ENCODE measurements at places on chromosomes 16 and 17. TPM values are rescaled to one million over a fixed set of nuclear protein-coding genes. Genes with fewer than 3 reads are reported as not detected.
A peak's percentile ranks its signal among the peaks of the same experiment; 100 is the strongest.

Gene CFAP119
- not detected for total RNA-seq

Gene P2RX5
- total RNA-seq: 0.51 TPM

Gene HEXIM1
- total RNA-seq: 24.8 TPM

Gene KRTAP4-4
- total RNA-seq: not detected

Gene RHBDL1
- 2.0 TPM for total RNA-seq

Gene KRT34
- total RNA-seq: 0.28 TPM

Gene KRTAP9-8
- not detected for total RNA-seq

GRCh38 chr17:48299760-48300159 lies 130.3 kb downstream of the SKAP1 start:
- peaks cover 10% of the 10 kb centered on the region for H3K27me3 ChIP-seq
- H3K4me1 ChIP-seq: no peaks in the 10 kb centered on the region
- no peak overlapping the region for H3K4me3 ChIP-seq
- H3K27ac ChIP-seq: no peak overlapping the region

- H3K36me3 ChIP-seq: no peaks in the 10 kb centered on the region
- H3K27ac ChIP-seq: no peak overlapping the region
- H3K4me3 ChIP-seq: no peak overlapping the region
- no peak for DNase-seq
Observed at GRCh38 chr16:57616876-57617275, 11.6 kb upstream of the ADGRG1 start.

GRCh38 chr16:58038219-58038641 lies 12.7 kb downstream of the MMP15 start:
- H3K4me3 ChIP-seq: no peak overlapping the region
- no peak overlapping the region for H3K27ac ChIP-seq
- DNase-seq: no peak
- no peaks in the 10 kb centered on the region for H3K36me3 ChIP-seq

GRCh38 chr17:64531955-64532371 lies 25.2 kb downstream of the CEP95 start:
- no peak overlapping the region for H3K27ac ChIP-seq
- no peaks in the 10 kb centered on the region for H3K27me3 ChIP-seq
- no peaks in the 10 kb centered on the region for H3K36me3 ChIP-seq
- H3K4me3 ChIP-seq: no peak overlapping the region
- no peak for DNase-seq
- no peaks in the 10 kb centered on the region for H3K4me1 ChIP-seq

- no peaks in the 10 kb centered on the region for H3K4me1 ChIP-seq
- no peaks in the 10 kb centered on the region for H3K27me3 ChIP-seq
- H3K4me3 ChIP-seq: no peak overlapping the region
Observed at GRCh38 chr17:49407086-49407485, 7.6 kb downstream of the PHB1 start.

- no peak for DNase-seq
- no peak overlapping the region for H3K4me3 ChIP-seq
- H3K27me3 ChIP-seq: no peaks in the 10 kb centered on the region
- no peak overlapping the region for H3K27ac ChIP-seq
- H3K36me3 ChIP-seq: no peaks in the 10 kb centered on the region
Observed at GRCh38 chr16:67555795-67556212, 6.5 kb upstream of the CTCF start.

GRCh38 chr17:50677851-50678375 lies 29.8 kb downstream of the ANKRD40 start:
- H3K27me3 ChIP-seq: no peaks in the 10 kb centered on the region
- no peaks in the 10 kb centered on the region for H3K4me1 ChIP-seq
- no peak overlapping the region for H3K4me3 ChIP-seq
- no peaks in the 10 kb centered on the region for H3K36me3 ChIP-seq

DNA sequence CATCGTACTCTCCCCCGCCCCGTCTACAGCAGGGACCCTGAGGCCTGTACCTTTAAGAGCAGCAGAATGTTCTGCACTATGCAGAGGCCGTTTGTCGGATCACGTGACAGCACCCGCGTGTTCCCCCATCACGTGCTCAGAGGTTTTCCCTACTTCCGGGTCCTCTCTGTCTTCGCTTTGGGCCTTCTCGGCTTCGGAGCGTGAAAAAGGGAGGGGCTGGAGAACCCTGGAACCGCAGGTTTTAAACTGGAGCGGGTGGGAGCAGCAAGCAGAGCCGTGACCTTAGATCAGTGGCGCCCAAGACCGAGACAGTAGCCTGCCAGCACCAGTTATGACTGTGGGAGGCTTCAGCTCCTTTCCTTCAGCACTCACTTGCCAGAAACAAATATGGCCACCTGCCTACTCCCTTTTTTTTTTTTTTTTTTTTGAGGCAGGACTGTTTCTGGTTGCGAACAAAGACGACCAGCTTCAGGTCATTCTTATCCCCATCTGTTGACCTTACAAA lies at the start of gene CLN3:
CLN3 (minus strand) TSS at position 105 of the 505 bp plus-strand sequence. CDS start 315 bp downstream, outside the sequence.
- H3K4me3 ChIP-seq: peak within 1 kb of the TSS; percentile 95
- no peaks in the 10 kb centered on the region for H3K27me3 ChIP-seq
- DNase-seq: peak; percentile 94
- H3K4me1 ChIP-seq: no peaks in the 10 kb centered on the region

GRCh38 chr17:77863814-77864161 lies 94.7 kb upstream of the TNRC6C start:
- no peak overlapping the region for H3K4me3 ChIP-seq
- H3K36me3 ChIP-seq: no peaks in the 10 kb centered on the region
- no peak overlapping the region for H3K27ac ChIP-seq
- H3K27me3 ChIP-seq: no peaks in the 10 kb centered on the region
- H3K4me1 ChIP-seq: no peaks in the 10 kb centered on the region

- peak overlapping the region; percentile 86 for H3K27ac ChIP-seq
- no peaks in the 10 kb centered on the region for H3K36me3 ChIP-seq
- no peak for DNase-seq
Observed at GRCh38 chr16:27238016-27238587, 30.5 kb downstream of the NSMCE1 start.

DNA sequence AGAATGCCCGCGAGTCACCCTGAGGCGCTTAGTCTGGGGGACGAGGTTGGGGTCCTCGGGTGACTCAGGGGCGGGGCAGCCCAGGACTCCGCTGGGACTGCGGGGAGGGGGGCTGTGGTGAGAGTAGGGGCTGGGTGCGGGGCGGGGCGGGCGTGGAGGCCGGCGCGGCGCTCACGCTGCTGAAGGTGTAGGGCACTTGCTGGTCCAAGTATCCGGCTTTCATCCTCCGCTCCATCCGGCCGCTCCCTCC lies 832 bp downstream of the ETV4 start:
- no peaks in the 10 kb centered on the region for H3K27me3 ChIP-seq
- H3K36me3 ChIP-seq: no peaks in the 10 kb centered on the region
- H3K27ac ChIP-seq: no peak overlapping the region
- DNase-seq: no peak
- peak overlapping the region; percentile 35 for H3K4me3 ChIP-seq

DNA sequence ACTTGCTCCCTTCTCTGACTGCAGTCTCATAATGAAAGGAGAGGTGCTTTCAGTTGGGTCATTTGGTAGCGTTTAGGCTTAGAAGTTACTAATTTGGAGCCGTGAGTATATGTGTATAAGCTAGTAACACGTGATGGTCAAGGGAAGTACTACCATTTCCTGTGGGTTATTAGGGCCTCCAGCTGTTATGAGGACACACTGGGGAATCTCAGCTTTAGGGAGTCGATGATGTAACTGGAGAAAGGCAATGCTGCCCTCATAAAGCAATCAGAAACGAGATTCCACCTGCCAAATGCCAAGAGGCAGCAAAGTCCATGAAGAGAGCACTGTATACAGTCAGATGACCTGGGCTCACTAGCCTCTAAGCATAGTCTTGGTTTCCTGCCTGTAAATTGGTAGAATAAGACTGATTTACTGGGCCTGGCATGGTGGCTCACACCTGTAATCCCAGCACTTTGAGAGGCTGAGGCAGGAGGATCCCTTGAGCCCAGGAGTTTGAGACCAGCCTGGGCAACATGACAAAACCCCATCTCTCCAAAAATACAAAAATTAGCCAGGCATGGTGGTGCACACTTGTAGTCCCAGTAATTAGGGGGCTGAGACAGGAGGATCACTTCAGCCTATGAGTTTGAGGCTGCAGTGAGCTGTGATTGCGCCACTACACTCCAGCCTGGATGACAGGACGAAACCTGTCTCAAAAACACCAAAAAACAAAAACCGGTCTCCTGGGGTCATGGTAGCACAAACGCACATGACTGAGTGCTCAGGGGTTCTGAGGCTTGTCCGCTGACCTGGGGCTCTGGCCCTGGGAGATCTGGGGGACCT lies 53.0 kb downstream of the SF3B3 start:
- H3K36me3 ChIP-seq: no peaks in the 10 kb centered on the region
- H3K4me3 ChIP-seq: no peak overlapping the region
- DNase-seq: no peak

- DNase-seq: no peak
- no peak overlapping the region for H3K4me3 ChIP-seq
- H3K36me3 ChIP-seq: no peaks in the 10 kb centered on the region
- no peaks in the 10 kb centered on the region for H3K27me3 ChIP-seq
Observed at GRCh38 chr17:57544401-57544800, 200.7 kb downstream of the CCDC182 start.

DNA sequence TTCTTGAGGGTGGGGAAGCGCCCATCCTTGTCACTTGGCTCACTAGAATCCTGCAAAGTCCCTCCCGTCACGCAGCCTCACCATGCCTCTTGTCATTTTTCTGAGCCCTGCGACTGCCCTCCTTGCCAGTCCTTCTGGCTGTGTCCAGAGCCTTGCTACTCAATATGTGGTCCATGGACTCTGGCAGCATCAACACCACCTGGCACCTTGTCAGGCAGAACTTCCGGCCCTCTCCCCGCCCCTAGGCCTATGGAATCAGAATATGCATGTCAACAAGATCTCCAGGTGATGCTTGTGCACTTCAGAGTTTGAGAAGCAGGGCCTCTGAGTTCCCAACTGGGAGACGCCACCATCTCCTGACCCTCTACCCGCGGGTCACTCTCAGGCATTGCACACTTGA lies 12.1 kb downstream of the PIMREG start:
- no peak overlapping the region for H3K4me3 ChIP-seq
- DNase-seq: no peak
- H3K27me3 ChIP-seq: no peaks in the 10 kb centered on the region
- no peak overlapping the region for H3K27ac ChIP-seq
- no peaks in the 10 kb centered on the region for H3K36me3 ChIP-seq

- peak; percentile 67 for DNase-seq
- no peaks in the 10 kb centered on the region for H3K4me1 ChIP-seq
- H3K27ac ChIP-seq: peak overlapping the region; percentile 82
- H3K4me3 ChIP-seq: no peak overlapping the region
Observed at GRCh38 chr17:50289278-50289677, 15.0 kb downstream of the TMEM92 start.

- H3K4me1 ChIP-seq: no peaks in the 10 kb centered on the region
- no peak overlapping the region for H3K4me3 ChIP-seq
- no peak for DNase-seq
- H3K27ac ChIP-seq: no peak overlapping the region
- no peaks in the 10 kb centered on the region for H3K27me3 ChIP-seq
- H3K36me3 ChIP-seq: no peaks in the 10 kb centered on the region
Observed at GRCh38 chr16:7330709-7331108, 1.9 kb upstream of the RBFOX1 start.

GRCh38 chr16:56480776-56481467 lies 29.6 kb downstream of the OGFOD1 start:
- no peak overlapping the region for H3K27ac ChIP-seq
- H3K36me3 ChIP-seq: no peaks in the 10 kb centered on the region
- H3K27me3 ChIP-seq: no peaks in the 10 kb centered on the region
- no peak overlapping the region for H3K4me3 ChIP-seq
- H3K4me1 ChIP-seq: no peaks in the 10 kb centered on the region
- no peak for DNase-seq

GRCh38 chr16:81216706-81217105 lies 21.8 kb upstream of the BCO1 start:
- H3K36me3 ChIP-seq: no peaks in the 10 kb centered on the region
- H3K27ac ChIP-seq: no peak overlapping the region
- H3K4me3 ChIP-seq: no peak overlapping the region

- no peaks in the 10 kb centered on the region for H3K36me3 ChIP-seq
- H3K27me3 ChIP-seq: no peaks in the 10 kb centered on the region
- H3K4me3 ChIP-seq: no peak overlapping the region
- H3K27ac ChIP-seq: no peak overlapping the region
- no peak for DNase-seq
Observed at GRCh38 chr16:66278604-66279262, 87.8 kb upstream of the CDH5 start.

- no peaks in the 10 kb centered on the region for H3K36me3 ChIP-seq
- DNase-seq: no peak
- H3K27me3 ChIP-seq: no peaks in the 10 kb centered on the region
- no peak overlapping the region for H3K27ac ChIP-seq
- no peak overlapping the region for H3K4me3 ChIP-seq
- no peaks in the 10 kb centered on the region for H3K4me1 ChIP-seq
Observed at GRCh38 chr16:85970738-85971137, 71.8 kb downstream of the IRF8 start.
